ENCODE measurements at places on chromosomes 1 and 21. TPM values are rescaled to one million over a fixed set of nuclear protein-coding genes. Genes with fewer than 3 reads are reported as not detected.

DNA sequence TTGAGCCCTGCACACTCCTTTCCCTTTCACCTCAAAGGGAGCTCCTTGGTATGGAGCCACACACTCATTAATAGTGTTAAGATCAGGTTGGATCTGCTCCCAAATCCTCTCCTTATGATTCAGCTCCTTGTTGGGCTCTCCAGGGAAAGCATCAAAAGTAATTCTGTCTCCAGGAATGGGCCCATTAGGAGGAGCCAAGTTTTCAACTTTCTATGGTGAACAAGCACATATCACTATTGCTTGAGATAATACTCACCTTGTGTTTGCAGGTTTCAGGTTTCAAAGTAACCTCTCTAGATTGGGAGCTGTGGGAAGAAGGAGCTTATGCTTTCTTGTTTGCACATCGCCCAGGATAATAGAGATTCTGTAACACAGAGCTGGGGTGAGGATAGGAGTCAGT is 164.8 kb downstream of the TNFSF18 start:
- peaks cover 22% of the 10 kb centered on the region for H3K4me1 ChIP-seq
- peaks cover 2% of the 10 kb centered on the region for H3K27me3 ChIP-seq
- H3K4me3 ChIP-seq, result no peak overlapping the region
- DNase-seq, result no peak
- H3K36me3 ChIP-seq, result peaks cover 3% of the 10 kb centered on the region
- no peak overlapping the region for H3K27ac ChIP-seq

DNA sequence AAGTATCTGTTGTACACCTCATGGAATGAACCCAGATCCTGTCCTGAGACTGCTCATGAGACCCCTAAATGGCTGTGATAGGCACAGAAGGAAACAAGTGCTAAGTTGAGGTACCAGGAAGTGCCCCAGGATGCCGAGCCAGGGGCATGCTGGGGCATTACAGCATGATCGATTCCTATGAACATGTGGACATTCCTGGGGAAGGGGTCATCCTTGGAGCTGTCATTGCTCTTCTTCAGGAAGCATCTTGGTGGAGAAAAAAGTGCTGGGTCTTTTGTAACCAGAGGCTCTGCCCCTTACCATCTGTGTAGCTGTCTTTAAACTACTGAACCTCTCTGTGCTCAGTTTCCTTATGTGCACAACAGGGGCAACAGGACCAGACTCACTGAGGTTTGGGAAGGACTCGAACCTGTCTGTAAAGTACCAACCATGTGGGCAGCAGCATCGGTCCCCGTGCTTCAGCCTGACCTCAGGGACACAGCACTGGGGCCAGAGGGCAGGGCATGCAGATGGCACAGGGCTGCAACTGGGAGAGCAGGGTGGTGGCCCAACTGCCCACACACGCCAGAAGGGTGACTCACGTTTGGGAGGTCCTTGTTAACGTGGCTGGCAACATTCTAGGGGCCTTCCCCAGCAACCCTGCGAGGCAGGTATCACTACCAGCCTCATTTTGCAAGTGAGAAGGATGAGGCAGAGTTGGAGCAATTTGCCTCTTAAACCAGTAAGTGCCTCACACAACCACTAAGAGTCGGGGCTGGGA is 142.3 kb upstream of the EDN2 start:
- peaks cover 9% of the 10 kb centered on the region for H3K36me3 ChIP-seq
- H3K4me1 ChIP-seq, result peaks cover 24% of the 10 kb centered on the region
- no peak overlapping the region for H3K27ac ChIP-seq

- no peak overlapping the region for H3K27ac ChIP-seq
- H3K27me3 ChIP-seq, result no peaks in the 10 kb centered on the region
- peaks cover 14% of the 10 kb centered on the region for H3K4me1 ChIP-seq
- H3K36me3 ChIP-seq, result peaks cover 2% of the 10 kb centered on the region
- H3K4me3 ChIP-seq, result peak overlapping the region; percentile 66
- no peak for DNase-seq
These were observed 123.2 kb upstream of the TNFSF4 start for GRCh38 chr1:173330149-173330951.

DNA sequence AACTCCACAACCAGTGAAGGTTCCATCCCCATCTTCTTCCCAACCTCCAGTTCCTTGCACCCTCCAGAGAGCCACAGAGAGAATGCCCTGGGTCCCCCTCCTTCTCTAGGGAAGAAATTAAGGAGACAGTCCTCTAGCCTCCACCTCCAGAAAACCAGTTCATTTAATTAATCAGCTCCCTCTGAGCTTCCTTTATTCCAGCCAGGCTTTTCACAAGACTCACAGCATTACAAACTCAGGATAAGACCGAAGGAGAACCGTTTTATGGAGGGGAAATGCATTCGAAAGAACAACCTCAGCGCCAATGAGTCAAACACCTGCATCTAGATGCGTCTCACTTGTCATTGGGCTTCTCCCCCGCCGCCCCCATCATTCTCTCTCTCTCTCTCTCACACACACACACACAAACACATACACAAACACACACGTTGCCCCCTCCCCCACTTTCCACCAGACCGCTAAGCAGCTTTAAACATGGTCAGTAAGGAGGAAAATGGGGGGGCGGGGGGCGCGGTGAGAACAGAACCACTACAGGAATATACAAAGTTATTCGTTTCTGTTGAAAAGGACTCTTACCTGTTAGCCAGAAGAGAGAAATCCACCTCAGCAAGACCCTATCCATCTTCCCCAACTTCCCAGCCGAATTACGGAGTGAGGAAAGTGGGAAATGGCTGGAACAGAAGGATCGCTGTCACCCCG is 544 bp downstream of the ILDR2 start:
- H3K4me1 ChIP-seq, result peaks cover 29% of the 10 kb centered on the region
- DNase-seq, result no peak
- H3K27me3 ChIP-seq, result peaks cover 48% of the 10 kb centered on the region
- peak overlapping the region; percentile 49 for H3K27ac ChIP-seq

- H3K4me3 ChIP-seq, result no peak overlapping the region
- peaks cover 7% of the 10 kb centered on the region for H3K4me1 ChIP-seq
- DNase-seq, result no peak
These were observed 547 bp downstream of the FMO1 start for GRCh38 chr1:171248841-171249240.

GRCh38 chr21:33286076-33286475 is 19.9 kb downstream of the IL10RB start:
- no peak for DNase-seq
- no peak overlapping the region for H3K4me3 ChIP-seq
- H3K27ac ChIP-seq, result no peak overlapping the region
- H3K27me3 ChIP-seq, result no peaks in the 10 kb centered on the region

GRCh38 chr1:121483961-121484424 is 299.2 kb downstream of the SRGAP2C start:
- peaks cover 19% of the 10 kb centered on the region for H3K4me1 ChIP-seq
- peaks cover 30% of the 10 kb centered on the region for H3K36me3 ChIP-seq
- H3K27ac ChIP-seq, result peak overlapping the region; percentile 35
- no peak overlapping the region for H3K4me3 ChIP-seq

- peaks cover 39% of the 10 kb centered on the region for H3K27me3 ChIP-seq
- peaks cover 1% of the 10 kb centered on the region for H3K36me3 ChIP-seq
- H3K27ac ChIP-seq, result no peak overlapping the region
- H3K4me1 ChIP-seq, result peaks cover 15% of the 10 kb centered on the region
These were observed 12.6 kb downstream of the FHAD1 start for GRCh38 chr1:15259622-15260007.

- peak overlapping the region; percentile 53 for H3K4me3 ChIP-seq
- H3K27me3 ChIP-seq, result no peaks in the 10 kb centered on the region
- DNase-seq, result peak; percentile 67
These were observed 36.6 kb upstream of the HMGN1 start for GRCh38 chr21:39385299-39386145.

DNA sequence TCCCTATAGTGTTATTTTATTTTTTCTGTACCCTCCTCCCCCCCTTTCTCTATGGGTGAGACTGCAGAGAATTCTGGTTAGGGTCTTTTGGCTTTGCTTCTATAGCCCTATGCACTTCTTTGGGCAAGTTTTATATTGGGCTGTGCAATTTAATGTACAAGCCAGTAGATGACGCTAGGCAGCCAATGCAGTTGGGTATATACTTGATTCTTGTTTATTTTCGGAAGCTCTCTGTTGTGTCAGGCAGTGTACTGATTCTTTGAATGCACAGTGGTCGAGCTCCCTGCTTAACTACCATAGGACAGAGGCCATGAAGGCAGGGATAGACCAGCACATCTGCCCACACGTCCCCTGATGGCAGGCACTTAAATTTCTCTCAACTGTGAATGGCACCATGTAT is 34.1 kb upstream of the GPR52 start:
- no peaks in the 10 kb centered on the region for H3K27me3 ChIP-seq
- no peak overlapping the region for H3K4me3 ChIP-seq
- peaks cover 3% of the 10 kb centered on the region for H3K4me1 ChIP-seq
- H3K27ac ChIP-seq, result no peak overlapping the region
- no peak for DNase-seq

The SPATA46 gene
- not detected for total RNA-seq

The SORT1 gene
- 11.0 TPM for total RNA-seq

The ARHGEF19 gene
- 7.5 TPM for total RNA-seq

The SLAMF9 gene
- not detected for total RNA-seq

The OR14A2 gene
- total RNA-seq, result not detected

The LRRIQ3 gene
- 1.7 TPM for total RNA-seq

The CD53 gene
- total RNA-seq, result 410 TPM

Data from activated naive CD8-positive, alpha-beta T cell treated with anti-CD3 and anti-CD28 coated beads, Interleukin-2, amount 10 ng/mL, durations not matched to agents 7 days and 5 days (primary cell).